ENCODE measurements at places on chromosomes 5 and 9. TPM values are rescaled to one million over a fixed set of nuclear protein-coding genes. Genes with fewer than 3 reads are reported as not detected.

The DCTN3 gene
- polyA plus RNA-seq, result 62.5 TPM

The EGFL7 gene
- 59.9 TPM for polyA plus RNA-seq

The DBH gene
- polyA plus RNA-seq, result 0.72 TPM

The SLC28A3 gene
- not detected for polyA plus RNA-seq

The LMX1B gene
- polyA plus RNA-seq, result 0.80 TPM

The DNAI1 gene
- 0.24 TPM for polyA plus RNA-seq

The TRIP13 gene
- 6.6 TPM for polyA plus RNA-seq

The PCSK1 gene
- polyA plus RNA-seq, result 0.04 TPM

The NIPAL4 gene
- polyA plus RNA-seq, result 0.37 TPM

The ARHGEF28 gene
- 2.7 TPM for polyA plus RNA-seq

The CDC20B gene
- polyA plus RNA-seq, result not detected

The UBE2QL1 gene
- polyA plus RNA-seq, result 3.1 TPM

The GDA gene
- 1.1 TPM for polyA plus RNA-seq

The OR1Q1 gene
- not detected for polyA plus RNA-seq

The DAB2 gene
- 84.7 TPM for polyA plus RNA-seq

The NREP gene
- 305 TPM for polyA plus RNA-seq

The MARCOL gene
- polyA plus RNA-seq, result not detected

The OSTF1 gene
- 15.8 TPM for polyA plus RNA-seq

The DELE1 gene
- polyA plus RNA-seq, result 97.7 TPM

The FAM221B gene
- polyA plus RNA-seq, result 0.18 TPM

The LHX3 gene
- polyA plus RNA-seq, result not detected

The SH3RF2 gene
- 9.3 TPM for polyA plus RNA-seq

The CBY3 gene
- 0.37 TPM for polyA plus RNA-seq

The CARTPT gene
- not detected for polyA plus RNA-seq

The COQ4 gene
- polyA plus RNA-seq, result 31.6 TPM

The ARID3C gene
- polyA plus RNA-seq, result not detected

The C5orf52 gene
- not detected for polyA plus RNA-seq

The SLC36A3 gene
- not detected for polyA plus RNA-seq

The HEXB gene
- 32.1 TPM for polyA plus RNA-seq

The ADCY2 gene
- polyA plus RNA-seq, result 51.8 TPM

The SNCAIP gene
- polyA plus RNA-seq, result 8.8 TPM
